ENCODE measurements at places on chromosomes 1 and 21.

DNA sequence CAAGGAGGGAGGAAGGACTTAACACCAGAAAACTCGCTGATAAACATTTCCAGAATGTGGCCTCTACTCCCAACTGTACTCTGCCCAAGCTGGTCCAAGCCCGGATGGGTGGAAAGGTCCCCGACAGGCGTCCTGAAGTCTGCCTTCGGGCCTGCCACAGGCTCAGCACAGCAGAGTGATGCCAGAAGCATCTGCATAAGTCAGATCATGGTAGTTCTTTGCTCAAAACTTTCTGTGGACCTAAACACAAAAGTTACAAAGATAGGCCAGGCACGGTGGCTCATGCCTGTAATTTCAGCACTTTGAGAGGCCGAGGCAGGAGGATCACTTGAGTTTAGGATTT lies 790 bp upstream of the UTS2 start:
- DNase-seq = no peak

- DNase-seq = no peak
Observed at GRCh38 chr1:100039591-100039990, 69.8 kb downstream of the SLC35A3 start.

DNA sequence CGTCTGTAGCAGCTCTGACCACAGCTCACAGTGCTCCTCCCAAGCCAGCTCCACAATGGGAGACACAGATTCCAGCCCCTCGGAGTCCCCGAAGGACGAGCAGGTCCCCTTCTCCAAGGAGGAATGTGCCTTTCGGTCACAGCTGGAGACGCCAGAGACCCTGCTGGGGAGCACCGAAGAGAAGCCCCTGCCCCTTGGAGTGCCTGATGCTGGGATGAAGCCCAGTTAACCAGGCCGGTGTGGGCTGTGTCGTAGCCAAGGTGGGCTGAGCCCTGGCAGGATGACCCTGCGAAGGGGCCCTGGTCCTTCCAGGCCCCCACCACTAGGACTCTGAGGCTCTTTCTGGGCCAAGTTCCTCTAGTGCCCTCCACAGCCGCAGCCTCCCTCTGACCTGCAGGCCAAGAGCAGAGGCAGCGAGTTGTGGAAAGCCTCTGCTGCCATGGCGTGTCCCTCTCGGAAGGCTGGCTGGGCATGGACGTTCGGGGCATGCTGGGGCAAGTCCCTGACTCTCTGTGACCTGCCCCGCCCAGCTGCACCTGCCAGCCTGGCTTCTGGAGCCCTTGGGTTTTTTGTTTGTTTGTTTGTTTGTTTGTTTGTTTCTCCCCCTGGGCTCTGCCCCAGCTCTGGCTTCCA lies 22.9 kb upstream of the VPS13D start:
- no peak for DNase-seq

- no peak for DNase-seq
Observed at GRCh38 chr21:21734088-21734487, 735.9 kb downstream of the NCAM2 start.

DNA sequence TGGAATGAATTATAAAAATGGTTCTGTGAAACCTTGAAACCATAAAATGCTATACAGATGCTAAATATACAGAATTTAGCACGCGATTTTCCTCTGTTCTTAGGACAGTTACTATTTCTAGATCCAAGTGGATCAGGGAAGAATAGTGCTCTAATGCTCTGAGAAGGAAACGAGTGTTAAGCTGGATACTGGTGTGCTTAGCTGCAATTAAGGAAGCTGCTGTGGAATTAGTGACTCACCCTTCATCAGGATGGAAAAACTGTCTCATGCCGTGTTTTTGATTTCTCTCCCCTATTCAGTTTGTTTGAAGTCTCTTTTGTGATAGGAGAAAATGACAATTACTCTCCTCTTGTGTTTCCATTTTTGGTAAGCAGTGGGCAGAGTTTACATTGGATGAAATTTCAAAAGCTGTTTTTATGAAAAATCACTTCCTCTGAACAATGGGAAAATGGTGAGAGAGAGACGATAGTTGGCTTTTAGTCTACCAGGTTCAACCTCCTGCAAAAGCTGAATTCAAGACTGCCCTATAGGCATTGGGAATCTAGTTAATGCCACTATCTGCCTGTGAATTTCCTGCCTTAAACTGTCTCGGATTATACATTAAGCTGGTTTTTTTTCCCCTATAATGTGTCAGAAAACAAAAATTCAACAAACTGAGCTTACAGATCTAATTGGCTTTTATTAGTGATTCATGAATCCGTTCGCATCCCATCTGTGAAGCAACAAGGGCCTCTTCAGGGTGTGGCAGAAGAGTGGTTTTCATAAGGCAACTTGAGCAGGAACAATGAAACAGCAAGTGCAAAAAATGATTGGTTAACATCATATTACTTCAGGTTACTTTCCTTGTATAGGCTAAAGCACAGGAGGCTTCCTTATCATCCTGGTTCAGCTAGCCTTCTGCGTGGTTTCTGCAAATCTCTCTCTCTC lies 179.8 kb downstream of the ST6GALNAC3 start:
- DNase-seq = no peak
